ENCODE measurements at places on chromosomes 7 and 10.

DNA sequence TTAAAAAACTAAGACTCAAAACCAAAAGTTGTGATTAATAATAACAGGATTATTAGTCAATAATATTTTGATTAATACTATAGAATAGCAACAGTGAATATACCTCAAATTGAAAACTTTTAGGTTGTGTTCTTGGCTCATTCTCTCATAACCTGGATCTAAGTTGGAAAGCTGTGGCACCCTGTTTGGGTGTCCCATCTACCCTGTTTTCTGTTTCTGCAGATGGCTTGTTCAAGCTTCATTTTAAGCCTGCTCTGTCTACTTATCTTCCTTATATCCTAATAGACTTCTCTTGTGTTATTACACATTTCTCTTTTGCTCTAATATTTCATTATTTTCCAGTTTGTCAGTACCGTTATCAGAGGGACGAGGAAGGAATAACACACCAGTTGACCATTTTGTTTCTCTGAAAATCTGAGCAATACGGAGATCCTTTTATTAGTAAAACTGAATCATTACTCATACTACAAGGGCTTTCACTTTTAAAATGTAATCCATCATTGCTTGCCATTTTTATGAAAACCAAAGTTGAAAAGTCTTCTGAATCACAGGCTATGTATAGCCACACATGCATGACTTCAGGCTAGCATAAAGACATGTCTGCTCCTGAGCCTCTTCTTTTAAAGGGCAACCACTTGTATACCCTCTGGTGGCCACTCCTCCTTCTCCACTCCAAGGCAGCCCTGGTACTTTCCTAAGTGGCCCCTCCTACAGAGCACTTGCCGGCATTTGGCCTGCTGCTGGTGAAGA is 22.3 kb downstream of the COX15 start:
- no peak for DNase-seq

- DNase-seq, result no peak
These were observed 244.3 kb downstream of the MTERF1 start for GRCh38 chr7:91636129-91636724.

- DNase-seq, result peak; percentile 25
These were observed 126.5 kb downstream of the SH2D4B start for GRCh38 chr10:80664071-80664680.

DNA sequence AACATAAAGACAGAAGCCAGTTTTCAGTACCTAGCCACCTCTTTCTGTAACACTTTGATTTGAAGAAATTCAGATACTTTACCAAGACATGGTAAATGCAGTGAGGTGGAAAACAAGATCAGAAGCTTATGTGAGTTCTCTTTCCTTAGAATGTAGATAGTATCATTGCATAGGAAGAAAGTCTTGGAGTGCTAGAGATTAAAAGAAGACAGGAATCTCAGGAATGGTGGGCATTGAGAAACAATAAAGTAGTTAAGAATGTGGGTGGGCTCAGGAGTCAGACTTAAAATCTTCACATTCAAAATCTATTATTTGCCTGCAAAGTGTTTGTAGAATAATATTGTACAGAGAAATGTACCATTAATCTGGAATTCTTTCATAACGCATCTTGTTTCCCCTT is 58.9 kb downstream of the POLL start:
- DNase-seq, result no peak

- no peak for DNase-seq
These were observed 72.0 kb upstream of the FOXP2 start for GRCh38 chr7:114342431-114343179.

DNA sequence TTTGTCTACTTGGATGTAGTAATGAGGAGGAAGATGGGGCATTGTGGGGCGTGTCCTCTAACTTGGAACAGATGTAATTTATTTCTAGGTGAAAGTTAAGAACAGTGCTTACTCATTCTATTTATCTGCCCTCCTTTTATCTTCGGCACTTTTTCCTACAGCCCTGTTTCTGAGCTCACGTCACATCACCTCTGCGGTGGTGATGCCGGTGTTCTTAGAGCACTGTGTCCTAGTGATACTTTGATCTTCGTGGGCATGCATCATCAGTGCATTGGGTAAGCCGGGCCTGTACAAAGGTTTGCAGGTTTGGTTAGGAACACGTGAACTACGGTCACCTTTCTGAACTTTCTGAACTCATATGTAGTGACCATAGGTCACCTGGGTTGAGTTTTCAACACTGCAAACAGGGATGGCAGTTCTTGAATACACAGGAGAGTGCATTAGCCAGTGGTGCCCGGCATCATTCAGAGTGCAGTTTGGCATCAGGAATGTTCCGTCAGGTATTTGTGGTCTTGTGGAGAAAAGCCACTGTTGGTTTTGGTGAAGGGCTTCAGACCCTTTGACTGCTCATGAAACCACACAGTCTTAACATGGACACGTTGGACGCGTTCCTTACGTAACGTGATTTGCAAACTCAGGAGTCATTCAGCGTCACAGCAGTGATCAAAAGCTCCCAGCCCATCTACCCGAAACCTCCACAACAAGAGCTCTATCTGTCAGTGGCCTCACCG is 5.6 kb downstream of the POR start:
- DNase-seq, result no peak

GRCh38 chr10:113347508-113347907 is 205.3 kb upstream of the HABP2 start:
- no peak for DNase-seq

GRCh38 chr10:114623661-114624294 is 34.3 kb downstream of the ABLIM1 start:
- DNase-seq, result no peak

- no peak for DNase-seq
These were observed 2.0 kb downstream of the EVX1 start for GRCh38 chr7:27244488-27245123.

DNA sequence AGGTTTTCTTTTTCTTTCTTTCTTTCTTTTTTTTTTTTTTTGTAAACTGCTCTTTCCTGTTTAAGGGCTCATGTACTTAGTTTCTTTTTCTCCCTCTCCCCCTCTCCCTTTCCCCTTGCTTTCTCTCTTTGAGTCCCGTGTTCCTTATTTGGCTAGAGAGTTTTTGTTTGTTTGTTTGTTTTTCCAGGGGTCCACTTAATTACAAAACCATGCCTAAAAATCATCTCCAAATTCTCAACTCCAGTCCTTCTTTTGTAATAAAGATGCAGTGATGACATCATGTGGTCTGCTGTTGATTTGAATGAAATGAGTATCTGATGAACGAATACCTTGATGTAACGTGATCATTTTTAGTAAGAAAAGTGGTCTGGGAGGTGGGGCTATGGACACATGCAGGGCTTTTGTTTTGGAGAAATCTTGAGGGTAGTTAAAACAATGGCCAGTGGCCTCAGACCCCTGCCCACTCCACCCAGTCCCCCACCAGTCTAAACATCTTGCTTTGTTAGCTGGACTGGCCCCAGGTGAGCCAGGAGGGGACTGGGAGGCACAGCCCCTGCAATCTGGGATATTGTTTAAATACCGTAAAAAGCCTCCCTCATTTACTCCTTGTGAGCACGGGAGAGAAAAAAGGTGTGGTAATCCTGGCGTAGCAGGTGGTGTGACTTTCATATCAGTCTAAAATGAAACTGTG is 165.7 kb downstream of the LRMDA start:
- no peak for DNase-seq

GRCh38 chr10:127492607-127493250 is 56.4 kb upstream of the NPS start:
- DNase-seq, result no peak

- no peak for DNase-seq
These were observed 71.3 kb downstream of the AP3M1 start for GRCh38 chr10:74079028-74079935.

GRCh38 chr7:158779061-158780000 is 50.0 kb downstream of the ESYT2 start:
- no peak for DNase-seq

GRCh38 chr10:60098677-60099601 is 192.6 kb upstream of the CCDC6 start:
- no peak for DNase-seq

- no peak for DNase-seq
These were observed 43.5 kb upstream of the LEP start for GRCh38 chr7:128197589-128197988.

GRCh38 chr7:106365252-106366005 is 80.6 kb upstream of the NAMPT start:
- peak; percentile 57 for DNase-seq

DNA sequence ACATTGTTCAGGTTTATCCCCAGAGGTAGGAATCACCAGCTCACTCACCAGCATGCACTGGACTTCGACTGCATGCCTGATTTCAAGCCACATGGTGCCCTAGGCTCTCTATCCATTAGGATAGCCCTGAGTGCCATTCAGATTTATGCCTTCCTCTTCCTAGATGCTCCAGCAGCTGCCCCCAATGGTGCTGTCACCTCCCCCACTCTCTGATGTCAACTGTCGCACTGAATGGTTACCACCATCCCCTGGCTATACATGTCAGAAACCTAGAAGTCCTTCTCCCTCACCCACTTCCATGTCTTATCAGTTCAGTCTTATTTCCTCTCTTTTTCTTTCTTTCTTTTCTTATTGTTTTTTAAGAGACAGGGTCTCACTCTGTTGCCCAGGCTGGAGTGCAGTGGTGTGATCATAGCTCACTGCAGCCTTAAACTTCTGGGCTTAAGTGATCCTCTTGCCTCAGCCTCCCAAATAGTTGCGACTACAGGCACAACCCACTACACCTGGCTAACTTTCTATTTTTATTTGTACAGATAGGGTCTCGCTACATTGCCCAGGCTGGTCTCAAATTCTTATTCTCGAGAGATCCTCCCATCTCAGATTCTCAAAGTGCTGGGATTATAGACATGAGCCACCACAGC is 2.9 kb downstream of the SFXN4 start:
- DNase-seq, result no peak

- DNase-seq, result no peak
These were observed 73.5 kb downstream of the KMT2C start for GRCh38 chr7:152362128-152362926.

DNA sequence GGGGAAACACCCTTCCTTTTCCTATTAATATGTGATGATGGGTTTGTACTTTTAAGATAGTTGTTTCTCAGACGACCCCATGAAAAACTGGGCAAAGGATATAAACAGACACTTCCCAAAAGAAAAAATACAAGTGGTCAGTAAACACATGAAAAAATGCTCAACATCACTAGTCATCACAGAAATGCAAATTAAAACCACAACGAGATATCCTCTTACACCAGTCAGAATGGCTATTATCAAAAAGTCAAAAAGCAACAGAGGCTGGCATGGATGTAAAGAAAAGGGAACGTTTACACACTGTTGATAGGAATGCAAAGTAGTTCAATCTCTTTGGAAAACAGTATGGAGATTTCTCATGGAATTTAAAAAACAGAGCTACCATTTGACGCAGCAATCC is 111.4 kb upstream of the ZEB1 start:
- no peak for DNase-seq

GRCh38 chr10:89147256-89147655 is 59.9 kb downstream of the CH25H start:
- no peak for DNase-seq

GRCh38 chr10:91163269-91163868 is 57.1 kb upstream of the PCGF5 start:
- peak; percentile 78 for DNase-seq

GRCh38 chr7:91826377-91826776 is 54.1 kb downstream of the MTERF1 start:
- no peak for DNase-seq

DNA sequence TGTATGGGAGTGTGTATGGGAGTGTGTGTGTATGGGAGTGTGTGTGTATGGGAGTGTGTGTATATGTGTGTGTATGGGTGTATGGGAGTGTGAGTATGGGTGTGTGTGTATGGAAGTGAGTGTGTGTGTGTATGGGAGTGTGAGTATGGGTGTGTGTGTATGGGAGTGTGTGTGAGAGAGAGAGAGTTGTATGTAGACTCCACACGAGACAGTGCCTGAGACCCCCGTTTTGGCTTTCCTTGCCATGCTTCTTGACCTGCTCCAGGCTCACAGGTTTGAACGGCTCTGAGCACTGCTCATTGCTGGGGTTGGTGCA is 49.7 kb downstream of the COL17A1 start:
- DNase-seq, result no peak

GRCh38 chr10:132746801-132747625 is 38.9 kb downstream of the NKX6-2 start:
- DNase-seq, result no peak

GRCh38 chr7:143909863-143910262 is 7.9 kb upstream of the TCAF1 start:
- DNase-seq, result no peak

DNA sequence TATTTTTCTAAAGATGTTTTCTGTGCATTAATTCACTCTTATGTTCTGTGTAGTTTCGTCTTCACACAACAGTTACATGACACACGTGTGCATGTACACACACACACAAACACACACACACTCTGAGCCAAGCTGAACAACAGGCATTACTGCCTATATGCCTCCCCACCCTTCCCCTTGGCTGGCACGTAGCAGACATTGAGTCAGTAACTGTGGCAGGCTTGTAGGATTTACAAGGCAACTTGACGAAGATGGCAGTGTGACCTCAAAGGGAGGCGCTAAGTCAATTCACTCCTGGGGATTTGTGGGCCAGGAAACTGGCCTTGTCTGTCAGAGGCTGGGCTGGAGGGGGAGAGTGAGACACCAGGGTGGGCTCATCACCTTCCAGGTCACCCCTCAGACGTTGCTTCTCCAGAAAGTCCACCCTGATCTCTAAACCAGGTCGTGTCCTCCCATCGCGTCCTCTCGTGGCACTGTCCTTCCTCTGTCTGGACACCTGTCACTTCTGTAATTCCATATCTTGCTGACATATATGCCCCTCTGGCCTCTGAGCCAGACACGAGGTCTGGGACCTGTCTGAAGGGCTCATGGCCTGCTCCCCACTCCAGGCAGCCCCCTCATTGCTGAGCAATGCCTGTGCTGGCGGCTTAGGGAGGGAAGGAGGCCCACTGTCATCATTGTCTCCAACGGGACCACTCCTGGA is 41.1 kb upstream of the INPP5A start:
- no peak for DNase-seq

- DNase-seq, result no peak
These were observed 421.4 kb upstream of the MGMT start for GRCh38 chr10:129045599-129045998.

GRCh38 chr10:30454744-30455510 is 20.9 kb downstream of the MAP3K8 start:
- no peak for DNase-seq

DNA sequence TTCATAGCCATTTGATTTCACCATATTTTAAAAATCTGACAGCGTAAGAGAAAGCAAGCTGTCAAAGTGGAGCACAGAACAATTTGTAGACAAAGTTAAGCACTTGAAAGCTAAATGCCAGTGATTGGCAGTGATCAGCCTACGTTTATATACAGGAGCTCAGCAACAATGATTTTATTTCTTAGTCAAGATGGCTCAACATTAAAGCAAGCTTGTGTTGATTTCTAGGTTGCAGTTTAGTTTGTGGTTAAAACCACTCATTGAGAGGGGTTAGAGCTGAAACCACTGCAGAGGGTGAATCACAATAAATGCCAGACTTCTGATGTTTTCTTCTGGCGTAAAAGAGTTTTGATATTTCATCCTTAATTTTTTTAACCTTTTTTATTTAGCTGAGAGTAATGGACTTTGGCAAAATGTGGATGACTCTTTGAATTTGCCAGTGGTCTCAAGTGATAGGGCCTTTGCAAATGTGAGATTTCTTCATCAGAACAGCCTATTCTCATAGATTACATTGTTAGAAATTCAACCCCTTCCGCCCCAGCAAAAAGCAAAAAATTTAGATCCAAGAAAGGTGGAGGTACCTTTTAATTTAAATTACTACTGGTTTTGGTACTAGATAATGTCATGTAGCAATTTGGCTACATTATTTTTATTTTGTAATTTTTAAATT is 73.8 kb downstream of the SHOC2 start:
- DNase-seq, result no peak
